ENCODE measurements at places on chromosomes 7 and 10.

DNA sequence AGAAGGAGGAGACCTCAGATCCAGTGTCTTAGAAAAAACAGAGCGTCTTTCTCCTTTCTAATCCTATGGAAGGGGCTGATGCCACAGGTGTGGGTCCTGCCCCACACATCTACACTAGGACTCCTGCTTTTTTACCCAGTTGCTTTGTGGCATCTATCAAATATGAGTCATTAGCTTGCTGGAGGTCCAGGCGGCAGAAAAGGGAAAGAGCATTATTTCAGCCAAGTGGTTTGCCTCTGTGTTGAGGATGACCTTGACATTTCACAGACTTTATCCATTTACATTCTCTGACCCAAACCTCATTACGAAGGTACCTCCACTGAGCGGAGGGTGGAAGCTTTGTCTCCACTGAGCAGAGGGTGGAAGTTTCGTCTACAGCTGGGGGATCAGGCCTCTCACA, 308.4 kb upstream of the KLF6 start:
- no peak for DNase-seq

GRCh38 chr10:66301078-66301477, 624.8 kb upstream of the LRRTM3 start:
- DNase-seq = no peak

- no peak for DNase-seq
Measured at GRCh38 chr7:143013893-143014292, 13.0 kb downstream of the OR9A2 start.

- DNase-seq = no peak
Measured at GRCh38 chr10:104262055-104262454, 6.9 kb upstream of the GSTO2 start.

Data from CD4-positive, alpha-beta T cell (primary cell).